Effector memory CD8-positive, alpha-beta T cell (primary cell): ENCODE measurements at places on chromosomes 7 and 10.

DNA sequence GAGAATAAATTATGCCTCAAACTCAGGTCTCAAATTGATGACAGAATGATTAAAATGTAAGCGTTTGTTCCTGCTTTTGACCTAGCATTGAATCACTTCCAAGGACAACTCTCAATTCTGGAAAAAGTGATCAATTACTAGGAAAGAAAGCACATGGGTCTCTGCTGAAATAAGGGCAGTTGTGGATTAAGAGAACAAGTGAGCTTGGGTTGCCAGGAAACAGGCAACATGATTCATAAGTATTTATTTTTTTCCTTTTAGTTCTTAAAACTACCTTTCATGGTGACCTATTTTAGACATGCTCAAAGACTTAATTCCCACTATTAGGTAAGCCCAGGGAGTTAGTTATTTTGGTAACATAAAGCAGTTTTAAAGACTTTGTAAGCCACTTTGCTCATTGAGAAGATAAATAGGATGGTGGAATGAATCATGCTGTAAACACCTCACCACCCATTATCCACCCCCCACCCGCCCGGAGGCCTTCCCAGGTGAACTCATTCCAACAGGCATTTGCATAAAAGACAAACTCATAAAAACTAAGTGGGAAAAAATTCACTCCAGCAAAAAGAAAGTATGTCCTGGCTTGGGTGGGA, 728.3 kb downstream of the SORCS1 start:
- DNase-seq = no peak

- no peak for DNase-seq
These were observed 706.8 kb upstream of the POT1 start for GRCh38 chr7:125636320-125636962.

- no peak for DNase-seq
These were observed 148.2 kb downstream of the ETV1 start for GRCh38 chr7:13841284-13841683.

- no peak for DNase-seq
These were observed 68.8 kb upstream of the GRB10 start for GRCh38 chr7:50851451-50851850.

GRCh38 chr7:76392531-76393115, 16.9 kb downstream of the SSC4D start:
- no peak for DNase-seq

GRCh38 chr10:45000752-45001380, at the start of gene ZNF22:
Gene ZNF22 (plus strand): TSS chr10:45000923. CDS start chr10:45003369, 2,446 bp downstream.
- peak; percentile 65 for DNase-seq

GRCh38 chr7:95503271-95504131, 17.8 kb downstream of the ASB4 start:
- DNase-seq = no peak

GRCh38 chr7:121796381-121796780, 76.6 kb upstream of the PTPRZ1 start:
- DNase-seq = no peak

- no peak for DNase-seq
These were observed 160.2 kb upstream of the UNC5B start for GRCh38 chr10:71052076-71052660.

GRCh38 chr10:132203256-132204077, 16.7 kb downstream of the DPYSL4 start:
- DNase-seq = no peak

GRCh38 chr7:43198599-43199090, 86.2 kb downstream of the HECW1 start:
- no peak for DNase-seq

- DNase-seq = no peak
These were observed 50.5 kb upstream of the FOXP2 start for GRCh38 chr7:114364151-114364550.

GRCh38 chr10:43598446-43598845, 7.8 kb upstream of the ZNF485 start:
- no peak for DNase-seq

DNA sequence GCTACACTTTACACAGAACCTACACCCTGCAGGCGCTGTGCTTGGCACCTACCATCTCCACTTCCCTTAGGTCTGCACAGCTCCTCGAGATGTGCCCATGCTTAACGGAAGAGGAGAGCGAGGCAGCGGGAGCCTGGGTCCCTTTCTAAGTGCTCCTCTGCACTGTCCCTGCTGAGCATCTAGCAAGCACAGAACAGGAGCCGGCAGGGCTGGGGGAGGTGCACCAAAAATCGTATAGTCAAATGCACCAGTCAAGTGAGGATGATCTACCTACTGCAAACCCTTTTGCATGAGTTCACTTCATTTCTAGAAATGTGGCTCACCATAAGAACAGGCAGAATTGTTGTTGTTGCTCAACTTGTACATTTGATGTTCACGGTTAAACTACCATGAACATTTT, 267.7 kb downstream of the TNS3 start:
- no peak for DNase-seq

- DNase-seq = no peak
These were observed 612.9 kb downstream of the DNAJB6 start for GRCh38 chr7:157949711-157950110.

GRCh38 chr7:91379991-91380390, 115.8 kb downstream of the FZD1 start:
- no peak for DNase-seq

GRCh38 chr7:26035552-26035951, 116.4 kb upstream of the NFE2L3 start:
- DNase-seq = no peak

DNA sequence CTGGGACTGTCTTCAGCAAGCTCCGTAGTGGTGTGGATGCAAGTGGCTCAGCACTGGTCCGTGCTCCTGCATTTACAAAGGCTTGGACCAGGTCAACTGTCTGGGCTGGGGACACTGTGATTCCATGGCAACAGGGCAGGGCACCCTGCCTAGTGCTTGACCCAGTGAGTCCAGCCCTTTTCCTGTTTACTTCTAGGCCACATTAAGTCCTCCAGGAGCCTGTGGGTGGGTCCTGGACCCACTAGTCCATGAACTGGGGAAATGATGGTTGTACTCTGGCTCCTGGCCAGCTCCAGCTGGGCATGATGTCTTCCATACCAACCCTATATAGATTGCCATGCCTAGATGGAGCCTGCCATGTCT, 152.0 kb downstream of the RPS24 start:
- DNase-seq = no peak

- no peak for DNase-seq
These were observed 5.2 kb downstream of the ADCY1 start for GRCh38 chr7:45579391-45579801.

GRCh38 chr7:27947586-27948278, 207.8 kb downstream of the TAX1BP1 start:
- DNase-seq = no peak

DNA sequence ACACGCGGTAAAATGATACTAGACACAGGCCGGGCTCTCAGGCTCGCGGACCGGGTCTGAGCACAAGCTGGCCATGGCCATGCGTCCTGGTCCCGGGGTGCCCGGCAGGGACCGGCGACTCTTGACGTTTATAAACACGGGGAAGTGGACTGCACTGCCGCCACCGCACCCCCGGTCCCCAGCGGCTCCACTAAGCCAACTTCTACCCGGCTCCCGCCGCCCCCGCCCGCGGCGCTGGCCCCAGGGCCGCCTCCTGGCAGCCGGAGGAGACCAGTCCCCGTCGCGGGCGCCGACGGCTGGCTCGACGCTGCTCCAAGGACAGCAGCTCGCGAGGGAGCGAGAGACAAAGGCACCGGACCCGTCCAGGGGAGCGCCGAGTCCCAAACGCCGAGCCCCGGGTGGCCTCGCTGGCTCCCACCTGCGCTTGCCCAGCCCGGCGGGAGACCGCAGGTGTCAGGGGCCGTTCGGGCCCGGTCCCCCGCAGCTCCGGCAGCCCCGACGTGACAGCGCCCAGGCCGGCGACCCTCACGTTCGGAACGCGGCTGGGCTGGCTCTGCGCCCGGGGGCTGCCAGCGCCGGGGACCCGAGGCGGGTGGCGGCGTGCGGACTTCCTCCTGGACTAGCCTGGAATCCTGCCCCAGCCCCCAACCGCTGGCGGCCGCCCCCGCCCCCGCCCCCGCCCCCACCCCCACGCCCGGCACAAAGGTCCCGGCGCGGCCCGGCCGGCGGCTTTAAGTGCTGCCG, 517 bp downstream of the ITGB1 start:
- no peak for DNase-seq

GRCh38 chr7:99086532-99086931, 57.4 kb downstream of the SMURF1 start:
- DNase-seq = no peak

DNA sequence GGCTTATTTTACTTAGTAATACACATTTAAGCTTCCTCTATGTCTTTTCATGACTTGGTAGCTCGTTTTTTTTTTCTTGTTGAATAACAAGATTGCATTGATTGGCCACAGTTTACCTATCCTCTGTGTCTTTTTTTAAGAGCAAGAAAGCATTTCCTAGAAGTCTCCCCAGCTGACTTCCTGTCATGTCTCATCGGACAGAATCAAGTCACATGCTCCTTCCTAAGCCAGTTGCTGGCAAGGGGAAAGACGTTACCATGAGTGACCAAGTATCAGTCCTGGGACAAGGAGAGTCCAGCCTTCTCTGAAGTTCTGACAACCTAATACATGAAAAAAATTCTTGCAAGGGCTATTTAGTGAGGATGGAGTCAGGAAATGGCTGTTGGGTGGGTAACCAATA, 24.9 kb upstream of the SFRP5 start:
- no peak for DNase-seq
